ENCODE measurements at places on chromosomes 5 and 9. TPM values are rescaled to one million over a fixed set of nuclear protein-coding genes. Genes with fewer than 3 reads are reported as not detected.

- no peak overlapping the region for H3K4me3 ChIP-seq
- H3K27me3 ChIP-seq = no peaks in the 10 kb centered on the region
- peaks cover 75% of the 10 kb centered on the region for H3K36me3 ChIP-seq
- H3K27ac ChIP-seq = no peak overlapping the region
Measured at GRCh38 chr5:157518963-157519362, 56.6 kb downstream of the ADAM19 start.

FBLL1 gene
- total RNA-seq = not detected

ATP10B gene
- total RNA-seq = not detected

- no peak for DNase-seq
- peaks cover 32% of the 10 kb centered on the region for H3K36me3 ChIP-seq
- no peak overlapping the region for H3K27ac ChIP-seq
- no peaks in the 10 kb centered on the region for H3K27me3 ChIP-seq
- no peak overlapping the region for H3K4me3 ChIP-seq
Measured at GRCh38 chr9:111386386-111386785, 56.4 kb upstream of the OR2K2 start.

DNA sequence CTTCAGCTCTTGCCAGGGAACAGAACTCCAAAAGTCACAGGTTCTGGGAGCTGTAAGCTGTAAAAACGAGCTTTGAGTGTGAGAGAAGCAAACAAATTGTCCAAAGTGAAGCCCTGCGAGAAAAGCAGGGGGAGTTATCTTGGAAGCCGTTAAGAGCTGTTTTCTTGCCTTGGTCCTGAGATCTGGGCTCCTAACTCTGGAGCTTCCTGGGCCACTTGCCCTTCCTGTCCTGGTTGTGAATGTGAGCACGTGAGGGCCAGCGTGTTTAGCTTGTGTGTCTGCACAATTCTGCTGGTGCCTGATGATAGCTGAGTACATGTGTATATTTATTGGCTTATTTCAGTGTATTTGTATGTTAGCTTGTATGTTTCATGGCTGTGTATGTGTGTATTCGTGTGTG is 40.5 kb downstream of the DAB2IP start:
- DNase-seq = no peak
- H3K27ac ChIP-seq = no peak overlapping the region
- no peak overlapping the region for H3K4me3 ChIP-seq
- no peaks in the 10 kb centered on the region for H3K36me3 ChIP-seq

GRCh38 chr9:108709997-108710396 is 145.8 kb downstream of the ACTL7B start:
- DNase-seq = no peak
- H3K27me3 ChIP-seq = no peaks in the 10 kb centered on the region
- no peaks in the 10 kb centered on the region for H3K4me1 ChIP-seq
- no peaks in the 10 kb centered on the region for H3K36me3 ChIP-seq
- H3K27ac ChIP-seq = no peak overlapping the region

DNA sequence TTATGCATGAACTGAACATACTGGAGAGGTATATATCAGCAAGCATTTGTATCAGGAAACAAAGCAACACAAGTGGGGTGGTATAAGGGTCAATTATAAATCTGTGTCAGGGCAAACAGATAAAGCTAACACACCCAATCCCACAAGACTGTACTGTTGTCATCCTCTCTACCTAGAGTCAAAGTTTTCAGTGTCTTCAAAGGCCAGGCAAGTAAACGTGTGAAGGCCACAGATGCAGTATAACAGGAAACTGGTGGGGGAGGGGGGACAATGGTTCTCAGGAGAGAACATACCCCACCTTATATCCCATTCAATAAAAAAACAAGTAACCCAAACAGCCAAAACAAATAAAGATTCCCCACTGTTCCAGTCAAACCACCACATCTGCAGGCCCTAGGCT is 22.1 kb downstream of the ELP1 start:
- H3K27ac ChIP-seq = peak overlapping the region; percentile 74
- H3K4me3 ChIP-seq = no peak overlapping the region
- DNase-seq = peak; percentile 53
- H3K36me3 ChIP-seq = peaks cover 39% of the 10 kb centered on the region
- H3K4me1 ChIP-seq = peaks cover 21% of the 10 kb centered on the region

FST gene
- total RNA-seq = not detected

SLC6A19 gene
- total RNA-seq = not detected

GRCh38 chr5:143874312-143874711 is 62.4 kb downstream of the HMHB1 start:
- no peaks in the 10 kb centered on the region for H3K4me1 ChIP-seq
- H3K4me3 ChIP-seq = no peak overlapping the region
- no peaks in the 10 kb centered on the region for H3K36me3 ChIP-seq
- no peak for DNase-seq

GRCh38 chr5:163190784-163191183 is 246.6 kb upstream of the CCNG1 start:
- DNase-seq = no peak
- no peak overlapping the region for H3K4me3 ChIP-seq
- H3K4me1 ChIP-seq = no peaks in the 10 kb centered on the region
- H3K27ac ChIP-seq = no peak overlapping the region
- no peaks in the 10 kb centered on the region for H3K36me3 ChIP-seq

DNA sequence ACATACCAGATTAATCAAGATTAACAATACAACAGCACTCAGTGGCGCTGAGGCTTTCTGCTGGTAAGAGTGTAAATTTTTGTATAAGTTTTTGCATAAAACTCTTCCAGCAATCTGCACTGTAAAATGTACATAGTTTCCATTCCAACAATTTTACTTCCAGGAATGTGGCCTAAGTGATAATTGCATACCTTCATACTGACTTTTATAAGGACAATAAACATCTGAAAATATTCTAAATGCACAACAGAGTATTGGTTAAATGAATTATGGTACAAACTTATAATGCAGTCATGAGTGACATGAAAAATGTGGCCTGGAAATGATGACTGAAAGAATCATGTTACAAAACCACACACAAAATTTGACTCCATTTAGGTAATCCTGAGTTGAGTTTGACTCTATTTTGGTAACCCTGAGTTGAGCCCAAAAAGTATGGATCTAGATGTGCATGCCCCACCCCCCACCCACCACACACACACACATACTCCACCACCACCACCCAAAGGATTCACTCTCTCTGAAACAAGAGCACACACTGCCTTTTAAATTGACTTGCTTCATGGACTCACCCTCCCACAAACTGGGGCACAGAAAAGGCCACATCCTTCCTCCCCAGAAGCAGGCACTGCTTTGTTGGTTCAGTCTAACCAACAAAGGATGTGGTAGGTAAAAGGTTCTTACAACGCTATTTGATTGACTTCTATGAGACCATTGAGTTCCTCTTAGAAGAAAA is 137.6 kb downstream of the SUSD1 start:
- peaks cover 63% of the 10 kb centered on the region for H3K4me1 ChIP-seq
- H3K27me3 ChIP-seq = peaks cover 12% of the 10 kb centered on the region
- peaks cover 39% of the 10 kb centered on the region for H3K36me3 ChIP-seq
- peak overlapping the region; percentile 35 for H3K4me3 ChIP-seq
- peak; percentile 89 for DNase-seq

DNA sequence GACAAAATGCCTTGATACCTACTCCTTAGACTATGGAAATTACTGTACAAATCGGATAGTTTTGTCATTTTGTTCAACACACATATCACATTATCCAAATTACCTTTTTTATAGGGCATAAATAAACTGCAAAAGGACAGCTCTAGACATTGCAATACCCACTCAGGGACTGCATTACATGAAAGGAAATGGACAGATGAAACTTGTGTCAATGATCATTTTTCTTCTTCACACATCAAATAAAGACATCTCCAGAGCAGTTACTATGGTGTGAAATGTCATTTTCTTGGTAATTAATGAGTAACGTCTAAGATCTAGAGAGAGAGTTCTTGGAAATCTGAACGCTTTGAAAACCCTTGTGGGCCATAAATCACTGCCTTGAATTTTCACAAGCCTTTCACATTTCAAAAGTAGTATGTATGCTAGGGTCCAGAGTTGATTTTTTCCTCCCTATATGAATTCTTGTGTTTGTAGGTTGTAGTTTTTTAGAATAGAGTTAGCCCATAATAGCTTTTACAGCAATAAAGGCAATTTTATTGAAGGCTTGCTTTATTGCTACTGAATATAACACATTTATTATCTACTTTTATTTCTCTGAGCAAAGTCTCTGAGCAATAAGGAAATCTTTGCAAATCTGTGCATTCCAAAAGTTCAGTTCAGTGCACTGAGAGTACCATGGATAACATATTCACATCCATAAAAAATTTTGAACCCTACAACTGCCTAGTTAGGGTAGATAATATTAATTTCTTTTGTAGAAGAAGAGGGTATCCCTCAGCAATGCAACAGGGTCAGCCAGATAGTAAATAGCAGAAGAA is 358.0 kb upstream of the PCSK5 start:
- no peaks in the 10 kb centered on the region for H3K4me1 ChIP-seq
- H3K27me3 ChIP-seq = no peaks in the 10 kb centered on the region
- no peak for DNase-seq
- no peak overlapping the region for H3K27ac ChIP-seq
- H3K4me3 ChIP-seq = no peak overlapping the region
- no peaks in the 10 kb centered on the region for H3K36me3 ChIP-seq

GFRA3 gene
- 0.15 TPM for total RNA-seq

DNA sequence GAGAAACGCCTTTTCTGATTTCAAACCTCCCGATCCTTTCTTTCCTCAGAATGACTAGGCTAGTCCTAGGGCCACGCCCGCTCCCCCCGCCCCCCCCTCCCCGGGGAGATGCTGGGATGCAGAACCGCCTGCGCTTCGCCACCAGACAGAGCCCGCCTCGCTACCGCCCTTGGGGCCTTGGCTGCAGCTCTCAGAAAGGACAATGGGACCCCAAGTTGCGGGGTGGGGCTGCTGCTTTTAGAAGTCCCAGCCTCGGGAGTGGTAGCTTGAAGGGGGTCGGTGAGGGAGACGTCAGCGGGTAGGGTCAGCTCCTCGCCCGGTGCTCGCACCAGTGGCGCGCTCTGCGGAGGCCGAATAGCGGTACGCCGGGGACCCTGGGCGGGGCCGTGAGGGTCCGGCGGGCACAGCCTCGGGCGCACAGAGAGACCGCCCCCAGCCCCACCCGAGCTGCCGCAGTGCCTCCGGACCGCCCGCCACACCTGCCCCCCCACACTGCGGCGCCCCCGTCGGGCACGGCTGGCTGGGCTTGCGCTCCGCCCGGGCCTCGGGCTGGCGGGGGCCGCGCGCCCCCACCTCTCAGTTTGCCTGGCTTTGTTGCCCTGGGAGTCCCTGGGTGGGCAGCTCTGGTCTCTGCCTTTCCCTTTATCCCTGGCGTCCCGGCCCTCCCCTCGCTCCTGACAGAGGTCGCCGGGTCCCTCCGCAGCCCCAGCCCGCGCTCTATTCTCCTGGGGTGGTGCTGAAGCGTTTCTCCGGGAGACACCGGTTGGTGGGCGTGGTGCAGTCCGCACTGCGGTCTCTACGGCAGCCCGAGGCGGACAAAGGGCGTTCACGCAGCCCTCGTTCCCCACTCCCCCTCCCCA is 1.2 kb downstream of the MAP1B start:
- DNase-seq = peak; percentile 9
- peaks cover 74% of the 10 kb centered on the region for H3K27me3 ChIP-seq
- peaks cover 9% of the 10 kb centered on the region for H3K4me1 ChIP-seq

DNA sequence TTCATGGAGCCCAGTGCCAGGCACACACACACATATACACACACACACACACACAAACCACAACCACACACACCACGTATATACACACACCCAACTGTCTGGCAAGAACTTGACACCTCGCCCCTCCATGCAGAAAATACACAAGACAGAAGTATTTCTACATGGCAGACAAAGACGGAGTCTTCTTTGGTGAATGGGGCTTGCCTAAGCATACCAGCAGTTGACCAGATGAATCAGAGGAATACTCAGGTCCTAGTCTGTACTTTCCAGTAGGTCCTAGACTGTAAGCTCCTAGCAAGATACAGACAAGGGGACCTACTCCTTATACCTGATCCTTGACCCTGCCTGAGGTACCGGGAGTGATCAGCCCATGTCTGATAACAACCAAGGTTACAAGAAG is 60.1 kb downstream of the SIL1 start:
- H3K4me3 ChIP-seq = no peak overlapping the region
- DNase-seq = no peak
- no peaks in the 10 kb centered on the region for H3K27me3 ChIP-seq
- H3K4me1 ChIP-seq = no peaks in the 10 kb centered on the region

PFN3 gene
- not detected for total RNA-seq

GRCh38 chr5:11139217-11139865 is 378.3 kb upstream of the DAP start:
- H3K4me1 ChIP-seq = no peaks in the 10 kb centered on the region
- peaks cover 3% of the 10 kb centered on the region for H3K27me3 ChIP-seq
- H3K36me3 ChIP-seq = no peaks in the 10 kb centered on the region
- no peak for DNase-seq
- H3K4me3 ChIP-seq = no peak overlapping the region
- no peak overlapping the region for H3K27ac ChIP-seq

BASP1 gene
- 0.42 TPM for total RNA-seq

NTNG2 gene
- total RNA-seq = 6.6 TPM

DNA sequence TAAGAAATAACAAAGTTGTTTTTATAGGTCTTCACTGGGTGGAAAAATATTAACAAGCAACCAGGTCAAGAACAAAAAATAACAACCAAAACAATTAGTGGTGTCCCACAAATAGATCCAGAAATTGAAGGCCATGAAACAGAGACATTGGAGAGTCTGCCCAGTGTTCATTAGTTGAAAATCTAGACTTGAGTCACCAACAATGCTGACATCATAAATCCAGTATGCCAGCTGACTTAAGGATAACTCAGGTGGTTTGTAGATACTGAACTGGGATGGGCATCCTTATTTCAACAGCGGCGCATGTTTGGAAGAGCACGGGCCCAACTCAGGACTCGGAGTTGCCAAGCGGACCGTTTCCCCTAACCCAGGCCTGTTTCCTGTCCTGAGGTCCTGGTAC is 80.7 kb upstream of the TNFAIP8 start:
- peak overlapping the region; percentile 90 for H3K27ac ChIP-seq
- H3K4me1 ChIP-seq = peaks cover 91% of the 10 kb centered on the region
- H3K4me3 ChIP-seq = peak overlapping the region; percentile 99
- H3K27me3 ChIP-seq = no peaks in the 10 kb centered on the region
- DNase-seq = no peak

GRCh38 chr9:116243708-116244107 is 90.1 kb downstream of the PAPPA start:
- H3K4me1 ChIP-seq = no peaks in the 10 kb centered on the region
- no peak for DNase-seq
- H3K4me3 ChIP-seq = no peak overlapping the region
- no peaks in the 10 kb centered on the region for H3K27me3 ChIP-seq

TSLP gene
- total RNA-seq = 0.35 TPM

GRCh38 chr9:12469084-12469483 is 224.1 kb upstream of the TYRP1 start:
- no peaks in the 10 kb centered on the region for H3K36me3 ChIP-seq
- no peak overlapping the region for H3K4me3 ChIP-seq
- no peaks in the 10 kb centered on the region for H3K27me3 ChIP-seq
- no peak overlapping the region for H3K27ac ChIP-seq
- no peak for DNase-seq
- H3K4me1 ChIP-seq = no peaks in the 10 kb centered on the region

IFNA13 gene
- not detected for total RNA-seq

GRCh38 chr5:102554728-102555127 is 55.9 kb upstream of the SLCO6A1 start:
- H3K4me3 ChIP-seq = no peak overlapping the region
- H3K27me3 ChIP-seq = peaks cover 10% of the 10 kb centered on the region
- no peaks in the 10 kb centered on the region for H3K4me1 ChIP-seq
- H3K27ac ChIP-seq = no peak overlapping the region
- DNase-seq = no peak
